ENCODE measurements at places on chromosomes 13 and 19. TPM values are rescaled to one million over a fixed set of nuclear protein-coding genes. Genes with fewer than 3 reads are reported as not detected.

DNA sequence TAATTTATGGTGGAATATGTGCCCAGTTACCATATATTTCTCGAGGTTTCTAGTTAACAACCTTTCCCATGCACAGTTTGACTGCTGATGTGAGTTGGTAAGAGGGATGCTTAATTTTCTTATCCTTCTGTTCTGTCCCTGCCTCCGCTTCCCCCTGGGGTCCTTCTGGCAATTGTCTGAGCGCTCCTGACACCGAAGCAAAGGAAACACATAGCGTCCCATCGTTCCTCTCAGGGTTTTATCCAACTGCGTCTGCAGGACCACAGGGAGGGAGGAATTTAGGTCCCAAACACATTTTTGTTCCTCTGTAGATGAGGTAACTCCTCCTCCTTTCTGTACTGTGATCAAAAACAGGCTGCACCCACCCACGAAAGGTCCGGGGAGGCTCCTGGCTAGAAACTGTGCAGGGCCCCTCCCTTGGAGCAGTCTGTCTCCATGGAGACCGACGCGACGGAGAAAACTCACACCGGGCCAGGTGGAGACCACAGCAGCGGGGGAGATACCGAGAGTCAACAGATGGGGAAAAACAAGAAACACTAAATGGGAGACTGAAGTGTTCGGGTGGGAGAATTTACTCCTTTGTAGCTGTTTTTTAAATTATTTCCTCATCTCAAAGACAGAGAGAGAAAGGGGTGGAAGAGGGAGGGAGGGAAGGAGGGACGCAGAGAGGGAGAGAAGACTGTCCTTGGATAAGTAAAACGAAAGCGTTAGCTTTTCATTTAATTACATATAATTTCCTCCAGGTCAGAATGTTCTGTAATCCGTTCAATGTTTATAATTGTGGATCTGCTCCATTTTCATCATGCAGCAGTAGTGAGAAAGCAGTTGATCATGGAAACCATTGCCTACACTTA, 191.8 kb upstream of the NBEA start:
- H3K27me3 ChIP-seq, result peaks cover 2% of the 10 kb centered on the region
- no peak overlapping the region for H3K27ac ChIP-seq
- H3K4me3 ChIP-seq, result no peak overlapping the region
- H3K4me1 ChIP-seq, result peaks cover 2% of the 10 kb centered on the region
- no peaks in the 10 kb centered on the region for H3K36me3 ChIP-seq

DNA sequence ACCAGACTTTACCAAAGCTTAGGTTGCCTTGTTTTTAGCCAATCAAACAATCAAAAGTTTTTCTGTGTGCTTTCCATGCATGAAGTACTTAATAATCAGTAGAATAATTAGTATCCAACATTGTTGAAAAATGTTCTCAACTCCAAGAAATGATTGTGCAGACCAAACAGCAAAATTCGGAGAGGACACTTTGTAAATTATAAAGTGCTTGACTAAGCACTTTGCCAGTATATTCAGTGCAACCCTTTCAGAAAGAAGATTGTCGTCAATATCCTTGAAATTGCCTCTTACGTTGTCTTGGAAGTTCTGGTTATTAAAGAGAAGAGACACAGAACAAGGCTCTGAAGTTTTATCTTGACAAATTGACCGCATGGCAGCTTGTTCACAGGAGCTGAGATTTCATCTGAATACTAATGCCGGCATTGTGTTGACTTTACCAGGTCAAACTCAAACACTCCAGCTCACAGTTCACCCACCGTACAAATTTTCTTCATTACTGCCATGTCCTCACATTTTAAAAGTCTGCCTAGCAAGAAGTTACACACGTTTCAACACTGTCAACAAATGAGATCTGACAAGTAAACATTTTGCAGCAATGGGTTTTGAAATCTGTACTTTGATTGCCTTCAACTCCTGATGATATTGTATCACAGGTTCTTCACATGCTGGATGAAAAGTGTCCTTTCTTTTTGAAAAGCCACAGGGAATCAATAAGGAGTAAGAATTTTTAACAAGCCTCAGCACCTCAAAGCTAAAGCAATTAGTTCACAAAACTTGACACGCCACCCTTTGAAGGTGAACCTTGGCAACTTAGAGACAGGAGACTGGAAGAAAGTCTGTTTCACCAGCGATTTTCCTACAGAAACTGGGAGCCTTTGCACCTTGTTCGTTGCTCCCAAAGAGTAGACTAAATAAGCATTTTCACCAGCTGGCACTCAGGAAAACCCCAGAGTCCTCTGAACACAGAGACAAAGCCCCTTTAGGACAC, 150.9 kb downstream of the RFC3 start:
- DNase-seq, result no peak
- H3K27ac ChIP-seq, result no peak overlapping the region
- H3K4me1 ChIP-seq, result no peaks in the 10 kb centered on the region
- no peaks in the 10 kb centered on the region for H3K27me3 ChIP-seq

GRCh38 chr13:99979453-99980200, 2.0 kb upstream of the ZIC2 start:
- DNase-seq, result no peak
- peaks cover 15% of the 10 kb centered on the region for H3K36me3 ChIP-seq
- H3K27ac ChIP-seq, result no peak overlapping the region
- peaks cover 69% of the 10 kb centered on the region for H3K27me3 ChIP-seq
- peaks cover 18% of the 10 kb centered on the region for H3K4me1 ChIP-seq
- no peak overlapping the region for H3K4me3 ChIP-seq

CYP4F2 gene
- total RNA-seq, result not detected

DNA sequence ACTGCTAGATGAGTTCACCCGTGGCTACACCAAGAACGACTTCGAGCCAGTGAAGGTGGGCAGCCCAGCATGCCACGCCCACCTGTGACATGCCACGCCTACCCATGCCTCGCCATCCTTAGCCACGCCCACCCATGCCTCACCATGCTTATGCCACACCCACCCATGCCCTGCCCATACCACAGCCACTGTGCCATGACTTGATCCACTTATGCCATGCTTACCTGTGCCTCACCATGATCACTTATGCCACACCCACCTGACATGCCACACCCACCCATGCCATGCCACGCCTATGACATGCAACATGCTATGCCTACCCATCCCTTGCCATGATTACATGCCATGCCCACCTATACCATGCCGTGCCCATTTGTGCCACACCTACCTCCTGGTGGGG, 12.9 kb upstream of the USE1 start:
- H3K4me3 ChIP-seq, result no peak overlapping the region
- no peaks in the 10 kb centered on the region for H3K27me3 ChIP-seq
- H3K36me3 ChIP-seq, result peaks cover 45% of the 10 kb centered on the region
- DNase-seq, result peak; percentile 50
- H3K4me1 ChIP-seq, result no peaks in the 10 kb centered on the region
- H3K27ac ChIP-seq, result no peak overlapping the region

- no peak overlapping the region for H3K27ac ChIP-seq
- no peaks in the 10 kb centered on the region for H3K36me3 ChIP-seq
- H3K27me3 ChIP-seq, result no peaks in the 10 kb centered on the region
- DNase-seq, result peak; percentile 76
- no peak overlapping the region for H3K4me3 ChIP-seq
Observed at GRCh38 chr19:604355-604754, 14.7 kb downstream of the HCN2 start.

DNA sequence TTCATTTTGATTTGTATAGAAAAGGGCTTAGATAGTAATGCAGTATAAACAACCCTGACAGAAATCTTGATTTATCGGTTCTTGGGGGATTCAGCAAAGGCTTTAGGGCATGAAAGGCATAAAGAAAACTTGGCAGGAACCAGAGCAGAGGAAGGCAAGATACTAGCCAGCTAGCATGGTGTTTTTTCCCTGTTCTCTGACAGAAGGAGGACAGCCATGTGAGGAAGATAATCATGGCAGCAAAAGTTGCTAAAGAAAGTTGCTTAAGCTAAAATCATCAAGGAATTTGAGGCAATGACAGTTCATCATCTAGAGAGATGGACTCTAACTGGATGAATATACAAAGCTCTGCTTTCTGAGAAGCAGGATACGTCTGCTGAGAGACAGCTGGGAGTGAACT, 294.1 kb downstream of the KCNRG start:
- no peak for DNase-seq
- H3K27me3 ChIP-seq, result no peaks in the 10 kb centered on the region
- H3K27ac ChIP-seq, result no peak overlapping the region
- H3K4me1 ChIP-seq, result peaks cover 16% of the 10 kb centered on the region

DNA sequence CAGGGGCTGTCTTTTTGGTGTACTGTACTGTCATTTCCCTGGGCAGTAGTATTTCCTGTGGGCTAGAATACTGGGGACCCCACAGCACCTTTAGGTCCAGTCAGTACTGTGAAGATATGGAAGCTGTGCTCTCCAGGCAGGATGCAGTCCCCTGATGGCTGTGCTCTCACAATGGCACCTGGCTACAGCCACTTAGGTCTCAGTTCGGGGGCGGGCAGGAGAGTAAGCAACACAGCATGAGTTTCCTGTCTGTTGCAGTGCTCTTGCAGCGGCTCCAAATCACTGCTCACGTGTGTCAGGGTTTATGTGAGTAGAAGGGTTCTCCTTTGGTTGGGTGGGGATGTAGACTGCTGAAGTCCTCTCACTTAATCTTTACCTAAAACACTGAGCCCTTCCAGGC, 810.4 kb downstream of the DACH1 start:
- H3K27ac ChIP-seq, result no peak overlapping the region
- H3K4me3 ChIP-seq, result no peak overlapping the region
- H3K36me3 ChIP-seq, result no peaks in the 10 kb centered on the region
- no peaks in the 10 kb centered on the region for H3K4me1 ChIP-seq

- peaks cover 3% of the 10 kb centered on the region for H3K4me1 ChIP-seq
- H3K36me3 ChIP-seq, result peaks cover 22% of the 10 kb centered on the region
- DNase-seq, result no peak
- no peak overlapping the region for H3K4me3 ChIP-seq
Observed at GRCh38 chr13:45482571-45483173, 17.9 kb downstream of the COG3 start.

- DNase-seq, result no peak
- no peak overlapping the region for H3K27ac ChIP-seq
- H3K4me1 ChIP-seq, result peaks cover 9% of the 10 kb centered on the region
Observed at GRCh38 chr13:42539670-42540069, 34.3 kb upstream of the TNFSF11 start.

GRCh38 chr19:17778251-17778967, 16.5 kb upstream of the B3GNT3 start:
- H3K4me1 ChIP-seq, result peaks cover 8% of the 10 kb centered on the region
- H3K27me3 ChIP-seq, result no peaks in the 10 kb centered on the region
- H3K4me3 ChIP-seq, result no peak overlapping the region
- DNase-seq, result peak; percentile 65
- H3K36me3 ChIP-seq, result peaks cover 39% of the 10 kb centered on the region
- H3K27ac ChIP-seq, result peak overlapping the region; percentile 23

ELSPBP1 gene
- total RNA-seq, result not detected

- H3K4me3 ChIP-seq, result no peak overlapping the region
- H3K4me1 ChIP-seq, result peaks cover 8% of the 10 kb centered on the region
- no peaks in the 10 kb centered on the region for H3K36me3 ChIP-seq
- H3K27me3 ChIP-seq, result no peaks in the 10 kb centered on the region
- H3K27ac ChIP-seq, result no peak overlapping the region
Observed at GRCh38 chr19:40165362-40165937, 25.8 kb upstream of the MAP3K10 start.

DNA sequence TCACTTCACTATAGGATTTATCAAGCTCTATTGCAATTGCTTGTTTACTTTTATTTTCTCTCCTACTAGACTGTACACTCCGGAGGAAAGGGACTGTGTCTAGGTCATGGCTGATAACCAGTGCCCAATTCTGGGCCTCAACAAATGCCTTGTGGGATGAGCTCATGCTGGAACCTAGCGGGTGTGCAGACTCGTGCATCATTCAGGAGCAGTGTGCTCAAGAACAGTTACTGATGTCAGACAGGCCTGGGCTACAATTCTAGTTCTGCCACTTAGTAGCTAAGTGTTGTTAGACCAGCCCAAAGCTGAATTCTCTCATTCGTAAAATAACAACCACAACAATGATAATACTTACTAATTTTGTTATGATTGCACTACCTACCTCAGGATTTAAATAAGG, 95.4 kb downstream of the CYSLTR2 start:
- H3K4me3 ChIP-seq, result no peak overlapping the region
- H3K27me3 ChIP-seq, result peaks cover 1% of the 10 kb centered on the region
- H3K27ac ChIP-seq, result no peak overlapping the region
- H3K4me1 ChIP-seq, result peaks cover 19% of the 10 kb centered on the region
- no peak for DNase-seq
- no peaks in the 10 kb centered on the region for H3K36me3 ChIP-seq

DNA sequence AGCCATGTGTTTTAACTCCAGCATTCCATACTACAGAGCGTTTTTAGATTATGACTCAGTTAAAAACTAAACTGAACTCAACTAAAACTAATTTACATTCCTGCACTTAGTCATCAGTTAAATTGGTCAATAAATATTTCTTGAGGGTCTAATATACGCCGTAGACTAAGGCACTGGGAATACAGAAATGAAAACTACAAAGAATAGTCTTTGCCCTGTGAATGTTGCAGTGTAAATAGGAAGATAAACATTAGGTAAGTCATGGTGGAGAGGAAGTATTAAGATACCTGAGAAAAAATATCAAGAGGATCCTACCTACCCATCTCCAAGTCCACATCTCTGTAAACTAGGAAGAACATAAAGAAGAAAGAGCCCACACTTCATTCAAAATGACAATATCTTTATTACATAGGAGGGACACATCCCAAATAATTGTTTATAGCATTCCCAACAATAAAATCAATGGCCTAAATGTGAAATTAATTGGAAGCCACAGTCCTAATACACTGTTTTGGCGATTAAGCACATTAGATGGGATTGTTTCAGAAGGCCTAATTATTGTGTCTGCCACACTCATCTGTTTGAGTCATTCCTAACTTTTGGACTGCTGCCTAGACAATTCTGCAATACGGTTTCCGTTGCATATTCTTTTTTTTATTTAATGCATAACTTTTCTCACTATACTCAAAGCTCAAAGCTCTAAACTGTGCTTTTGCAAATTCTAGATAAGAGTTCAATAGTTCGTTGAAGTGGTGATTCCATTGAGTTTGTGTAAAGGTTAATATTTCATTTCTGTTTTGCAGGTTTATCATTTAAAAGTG, 52.9 kb downstream of the MBNL2 start:
- no peak for DNase-seq
- peaks cover 46% of the 10 kb centered on the region for H3K4me1 ChIP-seq
- H3K27ac ChIP-seq, result no peak overlapping the region
- H3K36me3 ChIP-seq, result peaks cover 20% of the 10 kb centered on the region
- H3K4me3 ChIP-seq, result no peak overlapping the region

DNA sequence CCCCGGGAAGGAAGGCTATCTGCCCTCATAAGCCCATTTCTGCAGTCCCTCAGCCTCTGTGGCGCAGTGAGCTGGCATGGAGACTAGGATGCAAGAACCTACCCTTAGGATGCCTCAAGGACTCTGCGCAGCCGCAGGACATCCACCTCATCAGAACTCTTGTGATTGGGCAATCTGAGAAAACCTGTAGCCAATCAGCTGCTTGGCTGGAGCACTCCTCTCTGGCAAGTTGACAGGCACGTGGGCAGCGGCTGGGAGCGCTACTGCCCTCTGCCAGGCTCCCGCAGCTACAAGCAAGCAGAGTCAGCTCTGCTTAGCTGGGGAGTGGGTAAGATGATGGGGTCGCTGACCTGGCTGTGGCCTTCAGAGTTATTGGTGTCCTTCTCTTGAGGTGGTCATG, 1.5 kb upstream of the ECSIT start:
- H3K36me3 ChIP-seq, result peaks cover 2% of the 10 kb centered on the region
- DNase-seq, result peak; percentile 72
- H3K27me3 ChIP-seq, result no peaks in the 10 kb centered on the region
- no peak overlapping the region for H3K4me3 ChIP-seq

GRCh38 chr19:51121257-51121656, 3.4 kb upstream of the SIGLEC9 start:
- peaks cover 51% of the 10 kb centered on the region for H3K4me1 ChIP-seq
- H3K27me3 ChIP-seq, result peaks cover under 1% of the 10 kb centered on the region
- no peak for DNase-seq
- H3K4me3 ChIP-seq, result no peak overlapping the region
- H3K36me3 ChIP-seq, result no peaks in the 10 kb centered on the region

PRTN3 gene
- not detected for total RNA-seq

TNFSF9 gene
- 1.4 TPM for total RNA-seq

OLFM2 gene
- total RNA-seq, result 0.58 TPM

PALM3 gene
- not detected for total RNA-seq

ZNF471 gene
- total RNA-seq, result 0.24 TPM

All from activated CD4-positive, alpha-beta memory T cell treated with anti-CD3 and anti-CD28 coated beads for 36 hours (primary cell).